ENCODE measurements at places on chromosomes 6 and 20.

- no peak for DNase-seq
These were observed 48.1 kb upstream of the HLA-E start for GRCh38 chr6:30441171-30441570.

GRCh38 chr6:35477028-35477427 lies 8.8 kb downstream of the RPL10A start:
- no peak for DNase-seq

- no peak for DNase-seq
These were observed 66.5 kb upstream of the PIM1 start for GRCh38 chr6:37103169-37104039.

GRCh38 chr20:34524426-34524825 lies 8.2 kb downstream of the DYNLRB1 start:
- DNase-seq = no peak

DNA sequence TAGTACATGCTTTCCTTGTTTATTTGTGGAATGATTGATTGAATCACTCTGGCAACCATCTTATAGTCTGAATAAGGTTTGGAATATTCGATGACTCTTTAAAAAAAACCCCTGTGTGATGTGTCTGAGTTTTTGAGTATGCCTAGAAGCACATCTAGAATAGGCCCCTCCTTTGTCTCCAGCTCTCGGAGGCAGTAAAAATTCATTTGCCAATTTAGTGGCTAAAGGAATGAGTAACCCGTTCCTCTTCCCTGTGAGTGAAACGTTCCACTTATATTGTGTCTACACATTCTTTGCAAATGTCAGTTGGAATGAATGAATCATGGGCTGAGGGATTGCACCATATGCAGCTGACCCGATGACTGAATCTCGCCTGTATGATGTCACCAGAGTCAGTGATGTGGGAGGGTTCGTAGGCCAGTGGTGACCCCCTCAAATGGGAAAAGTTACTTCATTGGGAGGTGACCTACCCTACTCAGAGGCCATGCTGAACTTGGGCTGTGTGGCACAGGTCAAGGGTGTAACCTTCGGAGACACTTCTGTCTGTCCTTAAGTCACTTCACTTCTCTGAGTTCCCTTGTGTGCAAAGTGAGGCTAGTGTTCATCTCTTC lies 21.6 kb downstream of the MOCS3 start:
- DNase-seq = no peak

DNA sequence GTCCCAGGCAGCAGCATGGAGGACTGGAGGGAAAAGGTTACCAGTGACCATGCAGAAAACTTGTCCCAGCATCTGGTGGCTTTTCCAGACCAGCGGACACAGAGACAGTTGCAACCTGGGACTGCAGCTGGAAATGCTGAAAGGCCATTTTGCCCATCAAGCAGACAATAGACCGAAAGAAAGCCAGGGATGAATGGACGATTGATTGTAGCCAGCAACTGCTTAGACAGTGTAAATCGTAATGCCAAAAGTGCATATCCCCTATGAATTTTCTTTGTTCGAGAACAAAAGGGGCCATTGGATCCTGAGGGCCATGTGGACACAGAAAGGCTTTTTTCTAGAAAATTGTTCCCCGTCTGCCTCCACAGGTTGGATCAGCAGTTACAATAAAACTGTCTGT lies 115.7 kb downstream of the MBOAT1 start:
- DNase-seq = no peak

DNA sequence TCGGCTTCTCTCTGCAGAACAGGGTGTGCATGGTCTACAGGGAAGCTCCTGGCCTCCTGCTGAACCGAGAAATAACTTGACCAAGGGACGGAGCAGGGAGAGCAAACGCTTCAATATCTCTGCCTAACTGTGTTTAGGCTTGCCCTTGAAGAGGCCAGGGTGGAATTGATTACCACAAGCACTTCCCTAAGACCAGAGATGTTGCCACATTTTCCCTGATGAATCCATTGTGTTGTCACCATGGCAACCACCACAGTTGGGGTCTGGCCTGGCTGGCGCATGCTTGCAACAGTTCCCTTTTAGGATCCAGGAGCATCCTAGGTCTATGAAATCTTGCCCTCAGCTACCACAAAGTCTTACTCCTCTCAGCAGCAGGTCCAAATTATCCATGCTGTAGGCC lies 213.5 kb upstream of the SULF2 start:
- DNase-seq = no peak

DNA sequence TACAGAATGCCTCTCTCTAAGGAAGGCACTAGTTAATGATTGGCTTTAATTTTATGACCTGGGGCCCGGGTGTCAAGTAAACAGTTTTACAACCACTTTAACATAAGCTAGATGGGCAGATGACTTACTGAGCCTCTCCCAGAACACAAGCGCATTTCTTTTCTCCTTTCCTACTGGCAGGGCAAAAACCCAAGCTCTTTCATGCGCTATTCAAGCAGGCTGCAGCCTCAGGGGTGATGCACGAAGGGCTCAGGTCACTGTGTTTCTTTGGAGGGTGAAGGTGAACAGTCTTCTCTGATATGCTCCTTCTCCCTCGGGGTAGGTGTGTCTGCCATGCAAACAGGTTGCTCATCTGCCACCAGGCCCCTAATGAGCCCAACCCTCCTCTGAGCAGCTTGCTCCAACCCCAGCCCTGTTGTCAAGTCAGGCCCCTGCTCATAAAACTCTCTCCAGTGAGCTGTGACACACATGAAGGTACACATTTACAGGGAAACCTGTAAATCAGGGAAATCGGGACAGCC lies 73.5 kb upstream of the CDH4 start:
- no peak for DNase-seq

Data from stimulated activated naive B cell treated with anti-CD40 and anti-IgM and Interleukin-4, amounts not matched to agents 10 μg/mL and 1 μg/mL and 100 μg/mL, for 72 hours (primary cell).